Activated T-helper 1 cell treated with Interleukin-2 at 50 U/mL for 16 hours (primary cell): ENCODE measurements at places on chromosomes 5 and 9.
A peak's percentile ranks its signal among the peaks of the same experiment; 100 is the strongest.

GRCh38 chr5:132526290-132526973, 16.9 kb downstream of the IL5 start:
- DNase-seq, result no peak

GRCh38 chr5:147971472-147971871, 65.1 kb upstream of the C5orf46 start:
- DNase-seq, result no peak

DNA sequence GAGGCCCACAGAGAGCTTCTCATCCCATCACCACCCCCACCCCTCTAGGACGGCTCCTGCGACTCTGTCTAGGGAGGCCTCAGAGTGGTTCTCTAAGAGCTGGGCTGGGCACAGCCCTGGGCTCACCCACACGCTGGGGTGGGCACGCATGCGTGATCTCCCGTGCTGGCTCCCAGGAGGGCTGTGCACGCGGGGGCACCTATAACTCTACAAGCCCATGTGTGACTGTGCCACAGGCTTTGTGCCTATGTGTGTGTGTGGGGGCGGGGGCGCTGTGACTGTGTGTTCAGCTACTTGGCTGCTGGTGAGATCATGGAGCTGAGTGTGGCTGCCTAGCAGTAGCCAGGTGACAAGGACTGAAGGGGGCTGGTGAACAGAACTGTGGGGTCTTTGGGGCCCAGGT, 32.2 kb downstream of the NDUFA8 start:
- no peak for DNase-seq

GRCh38 chr9:101131326-101131725, 102.8 kb downstream of the PLPPR1 start:
- DNase-seq, result no peak

GRCh38 chr5:160930406-160930805, 78.4 kb upstream of the ATP10B start:
- DNase-seq, result no peak

- no peak for DNase-seq
These were observed 10.6 kb upstream of the PWWP2A start for GRCh38 chr5:160129841-160130240.

DNA sequence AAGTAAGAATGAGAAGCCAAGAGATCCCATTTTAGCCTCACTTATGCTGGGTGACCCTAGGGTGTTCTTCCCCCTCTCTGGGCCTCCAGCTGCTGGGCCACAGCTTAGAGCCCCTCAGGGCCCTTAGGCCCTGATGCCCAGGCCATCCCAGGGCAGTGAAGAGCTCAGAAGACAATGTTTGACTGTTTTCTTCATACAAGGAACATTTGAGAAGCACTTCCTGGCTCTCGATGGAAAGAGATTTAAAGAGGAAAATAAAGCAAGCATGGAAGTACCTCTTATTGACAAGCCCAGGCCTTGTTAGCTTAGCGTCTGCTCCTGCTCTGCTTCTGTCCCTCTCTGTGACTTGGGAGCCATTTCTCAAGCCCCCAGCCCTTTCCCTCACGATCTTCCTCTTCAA, 165.9 kb upstream of the SMIM23 start:
- no peak for DNase-seq

- no peak for DNase-seq
These were observed 12.9 kb downstream of the DYNC2I2 start for GRCh38 chr9:128643519-128644300.

DNA sequence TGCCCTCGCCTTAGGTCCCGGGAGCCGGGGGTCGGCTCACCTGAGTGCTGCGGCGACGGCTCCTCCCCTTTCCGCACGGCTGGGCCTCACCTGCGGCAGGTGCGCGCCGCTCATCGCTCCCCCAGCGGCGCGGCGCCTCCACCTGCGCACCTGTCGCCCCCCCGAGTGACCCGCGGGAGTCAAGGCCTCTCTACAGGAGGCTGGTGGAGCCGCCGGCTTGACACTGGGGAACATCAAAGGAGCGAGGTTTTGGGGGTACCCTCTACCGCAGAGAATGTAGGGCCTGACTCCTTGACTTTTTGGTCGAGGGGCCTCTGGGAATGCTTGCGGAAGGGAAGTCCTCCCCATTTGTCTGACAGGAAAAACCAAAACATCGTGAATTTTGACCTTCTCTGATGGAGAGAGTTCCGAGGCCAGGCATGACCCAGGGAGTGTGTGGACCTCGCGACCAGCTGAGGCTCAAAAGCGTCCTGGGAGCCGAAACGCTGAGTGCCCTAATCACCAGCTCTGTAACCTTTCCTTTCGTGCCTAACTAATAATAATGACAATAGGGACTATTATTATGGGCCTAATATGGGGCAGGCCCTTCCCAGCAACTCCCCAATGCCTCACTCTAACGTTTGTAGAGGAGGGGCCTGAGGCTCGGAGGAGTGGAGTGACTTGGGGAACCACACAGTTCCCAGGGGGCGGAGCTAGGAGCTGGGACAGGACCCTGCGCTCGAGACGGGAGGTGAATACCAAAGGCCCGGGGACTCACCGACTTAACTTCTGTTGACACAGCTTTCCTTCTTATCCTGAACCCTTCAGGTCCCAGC, 714 bp upstream of the IER5L start:
- no peak for DNase-seq

DNA sequence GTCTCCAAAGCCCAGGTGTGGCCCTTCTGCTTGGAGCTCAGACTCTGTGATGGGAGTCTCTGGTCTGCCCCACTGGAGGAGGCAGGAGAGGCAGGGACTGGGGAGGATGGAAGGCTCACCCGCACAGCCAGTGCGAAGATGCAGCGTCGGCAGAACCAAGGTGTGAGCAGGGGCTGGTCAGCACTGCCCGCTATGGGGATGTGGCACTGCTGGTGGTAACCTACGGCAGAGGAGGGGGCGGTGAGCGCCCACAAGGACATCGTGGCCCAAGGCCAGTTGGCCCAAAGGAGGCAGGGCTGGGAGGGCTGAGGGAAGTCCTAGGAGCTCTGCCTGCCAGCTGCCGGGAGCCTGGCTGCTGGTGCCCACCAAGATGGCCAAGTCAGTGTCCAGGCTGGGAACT, 7.3 kb downstream of the PHF19 start:
- no peak for DNase-seq

- DNase-seq, result no peak
These were observed 17.0 kb downstream of the NOTCH1 start for GRCh38 chr9:136528716-136529341.

- peak; percentile 3 for DNase-seq
These were observed 38.9 kb downstream of the LYRM7 start for GRCh38 chr5:131209506-131210150.

DNA sequence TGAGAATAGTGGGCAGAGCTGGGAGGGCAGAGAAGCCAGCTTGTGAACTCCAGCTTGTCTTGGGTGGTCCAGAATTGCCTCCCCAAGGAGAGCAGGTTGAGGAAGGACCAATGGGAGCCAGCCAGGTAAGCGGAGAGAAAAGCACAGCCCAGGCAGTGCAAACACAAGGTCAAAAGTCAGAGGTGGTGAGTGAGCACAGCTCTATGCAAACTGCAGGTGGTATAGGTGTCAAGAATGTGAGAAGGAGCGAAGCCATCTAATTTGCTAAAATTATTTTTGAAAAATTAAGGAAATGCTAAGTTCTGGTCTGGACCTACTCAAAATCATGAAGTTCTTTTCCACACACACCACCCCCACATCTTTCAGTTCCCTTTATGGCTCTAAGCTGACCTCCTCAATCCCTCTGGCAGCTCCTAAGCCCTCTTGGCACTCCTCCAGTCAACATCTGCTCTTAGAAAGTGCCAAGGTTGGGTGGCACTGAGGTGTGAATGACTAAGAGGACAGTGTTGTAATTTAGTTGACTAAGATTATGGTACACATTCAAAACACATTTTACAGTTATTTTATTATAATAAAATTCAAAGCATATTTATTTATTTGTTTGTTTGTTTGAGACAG, 6.6 kb upstream of the OTULINL start:
- DNase-seq, result no peak

GRCh38 chr9:113622600-113623400, 159.3 kb downstream of the RGS3 start:
- no peak for DNase-seq

DNA sequence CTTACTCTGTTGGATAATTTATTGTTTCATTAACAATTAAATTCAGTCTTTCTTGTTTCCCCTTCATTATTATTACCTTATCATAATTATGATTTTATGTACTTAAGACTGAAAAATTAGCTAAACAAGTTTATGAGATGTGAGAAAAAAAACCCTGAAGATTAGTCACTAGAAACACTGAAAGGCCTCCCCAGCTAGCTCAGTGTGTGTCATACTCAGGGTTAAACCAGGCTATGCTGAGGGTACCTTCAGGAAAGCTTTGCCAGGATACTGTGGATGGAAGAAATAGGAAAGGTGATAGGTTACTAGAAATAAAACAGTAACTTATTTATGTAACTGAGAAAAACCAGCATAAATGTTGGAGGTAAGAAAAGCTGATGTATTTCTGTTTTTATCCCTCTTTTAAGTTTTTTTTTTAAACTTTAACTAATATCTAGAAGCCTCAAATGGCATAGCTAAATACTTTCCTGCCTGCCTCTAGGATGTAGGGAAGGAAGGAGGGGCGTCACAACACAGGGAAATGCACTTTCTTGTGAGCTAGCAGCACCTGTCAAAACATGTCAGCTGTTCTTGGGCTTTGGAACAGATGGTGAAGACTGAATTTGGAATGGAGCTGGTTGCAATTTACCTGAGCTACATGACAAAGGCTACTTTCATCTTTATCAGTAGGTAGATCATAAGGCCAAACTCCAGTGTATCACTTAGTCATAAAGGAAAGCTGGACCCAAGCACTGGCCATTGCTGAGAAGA, 24.2 kb downstream of the NMRK1 start:
- no peak for DNase-seq

DNA sequence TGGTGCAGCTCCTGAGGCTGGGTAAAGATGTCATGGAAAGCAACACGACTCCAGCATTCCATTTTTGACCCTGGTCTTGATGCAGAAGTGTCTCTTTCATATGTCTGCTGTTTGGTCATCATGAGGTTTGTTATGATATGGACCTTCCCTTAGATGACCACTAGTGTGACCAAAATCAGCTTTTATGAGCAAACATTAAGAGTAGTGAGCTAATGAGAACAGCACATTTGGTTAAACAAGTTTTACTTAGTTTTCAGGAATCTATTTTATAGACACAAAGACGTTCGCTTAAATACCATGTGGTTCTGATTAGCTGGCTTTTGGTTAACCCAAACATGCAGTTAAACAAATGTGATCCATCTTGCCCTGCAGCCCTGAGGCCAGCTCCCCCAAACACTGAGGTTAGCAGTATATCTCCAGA, 56.7 kb upstream of the ACTBL2 start:
- no peak for DNase-seq

- DNase-seq, result no peak
These were observed 23.8 kb upstream of the SLC46A2 start for GRCh38 chr9:112914524-112914923.

GRCh38 chr9:99953861-99954507, 47.5 kb downstream of the STX17 start:
- DNase-seq, result no peak

DNA sequence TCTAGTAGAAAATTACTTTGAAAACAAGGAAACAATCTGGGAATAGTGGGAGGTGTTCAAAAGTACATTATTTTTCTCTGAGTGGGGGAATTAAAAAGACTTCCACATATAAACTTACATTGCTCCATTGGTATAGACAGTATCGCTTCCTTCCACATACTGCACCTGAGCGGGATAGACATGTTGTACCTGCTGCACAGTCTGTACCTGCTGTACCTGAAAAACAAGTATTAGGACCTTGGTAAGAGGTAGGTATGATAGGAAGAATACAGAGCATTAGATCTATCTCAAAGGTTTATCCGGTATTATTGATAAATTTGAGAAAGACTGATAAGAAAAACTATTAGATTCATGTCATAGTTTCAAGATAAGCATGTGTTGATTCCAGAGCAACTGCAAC, 179.3 kb downstream of the RFX3 start:
- no peak for DNase-seq

GRCh38 chr5:124416627-124417026, 329.8 kb downstream of the ZNF608 start:
- no peak for DNase-seq

DNA sequence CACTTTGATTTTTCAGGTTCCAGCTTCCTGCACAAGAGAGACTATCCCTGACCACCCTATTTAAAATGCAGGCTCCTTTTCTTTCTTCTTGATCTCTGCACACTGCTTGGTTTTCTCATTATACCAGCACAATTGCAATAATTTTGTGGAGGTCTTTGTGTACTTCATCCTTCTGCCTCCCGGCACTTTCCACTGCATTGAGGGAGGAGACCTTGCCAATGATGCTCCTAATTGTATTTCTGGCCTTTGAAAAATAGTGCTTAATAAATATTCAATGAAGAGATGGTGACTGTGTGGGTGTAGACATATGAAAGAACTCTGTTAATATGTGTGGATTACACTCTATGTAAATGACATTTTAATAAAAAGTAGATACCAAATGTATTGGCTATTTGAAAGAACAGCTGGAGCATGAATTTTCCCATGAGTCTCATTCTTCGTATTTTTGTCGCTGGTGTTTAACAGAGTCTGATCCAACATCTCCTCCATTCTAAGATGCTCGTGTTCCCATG, 42.1 kb downstream of the FOXI1 start:
- no peak for DNase-seq

DNA sequence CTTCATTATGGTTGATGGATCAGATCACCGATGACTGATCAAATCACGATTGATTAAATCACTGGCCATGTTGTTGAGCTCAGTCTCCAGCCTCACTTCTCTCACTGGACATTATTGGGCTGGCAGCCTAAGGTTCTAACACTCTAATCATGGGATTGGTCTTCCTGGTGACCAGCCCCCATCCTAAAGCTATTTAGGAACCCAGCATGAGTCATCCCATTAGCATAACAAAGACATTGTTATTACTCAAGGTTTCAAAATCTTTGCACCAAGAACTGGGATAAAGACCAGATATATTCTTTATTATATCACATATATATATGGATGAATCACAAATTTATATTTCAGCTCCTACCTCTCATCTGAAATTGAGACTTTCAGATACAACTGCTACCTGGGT, 272.1 kb upstream of the IL12B start:
- no peak for DNase-seq

GRCh38 chr5:180784497-180785097, 18.0 kb downstream of the MGAT1 start:
- DNase-seq, result peak; percentile 52

DNA sequence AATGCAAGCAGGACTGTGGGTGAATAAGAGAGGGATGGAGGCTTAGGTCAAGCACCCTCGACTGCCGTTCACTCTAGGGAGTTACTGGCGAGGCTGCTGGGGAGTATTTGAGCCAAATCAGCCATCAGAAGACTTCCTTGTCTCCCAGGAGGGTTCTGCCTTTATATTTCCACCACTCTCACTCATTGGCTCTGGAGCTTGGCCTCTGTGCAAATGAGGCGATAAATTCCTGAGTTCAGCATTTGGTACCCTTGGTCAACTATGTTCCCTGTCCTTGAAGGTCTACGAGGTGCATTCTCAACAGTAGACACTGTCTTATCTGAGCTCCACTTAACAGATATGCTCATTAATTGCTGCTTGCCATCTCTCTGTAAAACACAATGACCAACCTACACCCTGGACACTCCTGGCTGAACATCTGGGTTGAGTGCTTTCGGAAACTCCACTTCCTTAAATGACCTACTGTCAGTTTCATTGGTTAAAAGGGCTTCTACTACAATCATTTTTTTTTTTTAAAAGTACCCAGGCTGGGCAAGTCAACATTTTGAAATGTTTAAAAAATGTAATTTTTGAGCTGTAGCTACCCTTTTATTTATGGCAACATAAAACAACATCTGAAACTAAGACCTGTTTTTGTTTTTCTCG, 153.2 kb downstream of the NTRK2 start:
- DNase-seq, result no peak

- no peak for DNase-seq
These were observed 36.9 kb upstream of the ADAMTS16 start for GRCh38 chr5:5103245-5103644.

GRCh38 chr5:140303966-140304365, 1.1 kb upstream of the PFDN1 start:
- no peak for DNase-seq
